ENCODE measurements at places on chromosomes 7 and 10.

GRCh38 chr10:23514321-23514720 lies 75.4 kb downstream of the OTUD1 start:
- DNase-seq = no peak

DNA sequence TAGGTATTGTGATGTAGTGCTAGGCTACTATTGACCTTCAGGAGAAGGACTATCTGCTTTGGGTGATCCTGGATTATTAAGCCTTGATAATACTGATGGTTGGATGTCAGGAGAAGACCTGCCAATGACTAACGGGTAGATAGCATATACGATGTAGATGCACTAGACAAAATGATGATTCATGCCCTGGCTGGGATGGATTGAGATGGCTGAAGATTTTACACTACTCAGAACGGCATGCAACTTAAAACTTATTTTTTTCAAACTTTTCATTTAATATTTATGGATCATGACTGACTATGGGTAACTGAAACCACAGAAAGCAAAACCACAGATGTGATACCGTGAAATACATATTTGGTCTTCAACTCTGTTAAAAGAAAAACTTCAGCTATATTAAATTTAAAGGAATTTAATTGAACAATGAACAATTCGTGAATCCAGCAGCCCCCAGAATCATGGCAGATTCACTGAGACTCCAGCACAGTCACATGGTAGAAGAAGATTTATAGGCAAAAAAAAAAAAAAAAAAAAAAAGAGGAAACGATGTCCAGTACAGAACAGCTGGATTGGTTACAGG lies 124.6 kb upstream of the CDK13 start:
- DNase-seq = no peak

- DNase-seq = no peak
Measured at GRCh38 chr10:20502903-20503585, 394.1 kb downstream of the NEBL start.

GRCh38 chr7:41867639-41868280 lies 164.9 kb upstream of the INHBA start:
- peak; percentile 34 for DNase-seq

DNA sequence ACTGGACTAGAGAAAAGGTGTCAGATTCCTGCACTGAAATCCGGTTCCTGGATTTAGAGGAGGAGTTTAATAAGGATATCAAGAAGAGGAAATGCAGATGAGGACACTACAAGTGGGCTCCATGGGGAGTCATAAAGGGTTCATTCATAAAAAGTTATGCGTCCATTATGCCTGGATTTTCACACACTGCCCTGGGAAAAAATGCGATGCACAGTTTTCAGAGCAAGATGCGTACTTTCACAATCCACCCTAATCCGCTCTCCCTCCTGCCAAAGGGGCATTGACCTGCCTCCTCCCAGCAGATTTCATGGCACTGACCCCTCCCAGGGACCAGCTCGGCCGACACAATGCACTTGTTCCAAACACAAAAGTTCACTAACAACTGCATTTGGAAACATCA lies 42.2 kb upstream of the OPALIN start:
- DNase-seq = peak; percentile 84

DNA sequence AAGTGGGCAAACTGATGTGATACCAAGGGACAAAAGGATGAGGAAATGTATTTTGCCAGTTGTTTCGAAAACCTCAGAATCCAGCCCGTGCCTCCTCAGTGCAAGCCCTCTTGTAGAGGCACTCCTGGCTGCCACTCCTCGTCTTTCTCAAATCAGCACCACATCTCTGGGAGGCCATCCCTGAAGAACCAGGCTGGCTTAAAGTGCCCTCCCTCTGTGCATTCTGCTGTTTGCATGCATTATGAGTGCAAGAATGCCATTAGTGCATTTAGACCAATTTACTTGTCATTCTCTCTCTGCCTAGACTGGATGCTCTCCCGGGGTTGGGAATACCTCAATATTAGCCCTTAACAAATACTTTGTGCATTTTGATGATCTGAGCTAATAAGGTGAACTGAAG lies 19.9 kb upstream of the FAM180A start:
- no peak for DNase-seq

GRCh38 chr7:138949421-138950088 lies 31.6 kb downstream of the KIAA1549 start:
- no peak for DNase-seq

DNA sequence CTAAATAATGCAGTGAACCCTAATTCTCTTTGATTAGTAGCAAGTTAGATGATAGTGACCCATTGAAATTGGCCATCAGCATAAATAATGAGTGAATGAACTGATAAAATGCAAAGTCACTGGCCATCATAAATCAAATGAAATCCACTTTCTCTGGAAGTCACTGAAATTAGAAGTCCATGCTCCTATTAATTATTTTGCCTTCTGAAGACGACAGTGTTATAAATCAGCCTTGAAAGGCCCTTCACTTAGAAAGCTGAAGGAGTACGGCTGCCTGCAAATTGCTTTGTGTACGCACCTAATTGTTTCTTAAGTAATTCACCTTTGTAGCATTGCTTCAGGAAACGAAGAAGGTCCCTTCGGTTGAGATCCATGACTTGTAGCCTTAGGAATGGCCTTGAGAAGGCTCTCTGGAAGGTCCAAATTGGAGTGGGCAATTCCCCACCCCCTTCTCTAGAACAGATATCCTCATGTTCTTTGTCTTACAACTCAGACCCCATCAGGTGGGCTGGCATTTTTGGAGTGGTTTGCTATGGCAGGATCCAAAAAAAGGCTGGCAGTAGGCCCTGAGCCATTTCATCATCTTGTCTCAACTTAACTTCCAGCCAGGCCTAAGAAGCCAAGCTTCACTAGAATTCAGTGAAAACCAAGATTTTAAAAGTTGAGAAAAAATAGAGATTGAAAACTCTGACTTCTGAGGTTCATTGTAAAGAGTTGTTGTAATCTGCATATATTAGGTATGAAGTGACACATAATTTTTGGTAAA lies 420.3 kb downstream of the LRMDA start:
- no peak for DNase-seq

- DNase-seq = no peak
Measured at GRCh38 chr10:17067376-17068264, 62.0 kb downstream of the CUBN start.

- no peak for DNase-seq
Measured at GRCh38 chr7:114821030-114821900, 100.6 kb upstream of the MDFIC start.

- DNase-seq = no peak
Measured at GRCh38 chr7:122691569-122692235, 7.2 kb downstream of the RNF133 start.

Measured in pons (tissue), 1 donor.